ENCODE measurements at places on chromosomes 5 and 9. TPM values are rescaled to one million over a fixed set of nuclear protein-coding genes. Genes with fewer than 3 reads are reported as not detected.

RECK gene
- polyA plus RNA-seq: 6.6 TPM

POLE3 gene
- 47.8 TPM for polyA plus RNA-seq

DNA sequence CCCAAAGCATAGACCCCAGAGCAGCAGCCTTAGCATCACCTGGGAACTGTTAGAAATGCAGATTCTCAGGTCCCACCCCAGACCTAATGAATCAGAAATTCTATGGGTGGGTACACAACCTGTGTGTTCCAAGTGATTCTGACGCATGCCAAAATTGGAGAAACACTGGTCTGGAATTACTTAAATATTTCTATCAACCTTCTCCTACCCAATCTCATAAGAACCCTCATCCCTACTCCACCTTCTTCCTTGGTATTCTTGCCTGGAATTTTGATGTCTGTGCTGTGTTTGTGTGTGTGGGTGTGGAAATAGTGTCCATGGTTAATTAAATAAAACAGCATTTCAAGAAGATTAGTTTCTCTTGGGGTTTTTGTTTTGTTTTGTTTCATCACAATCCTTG lies 111.8 kb downstream of the CEMIP2 start:
- no peak overlapping the region for H3K4me3 ChIP-seq
- no peak overlapping the region for H3K27ac ChIP-seq
- no peak for DNase-seq
- no peaks in the 10 kb centered on the region for H3K27me3 ChIP-seq

DNA sequence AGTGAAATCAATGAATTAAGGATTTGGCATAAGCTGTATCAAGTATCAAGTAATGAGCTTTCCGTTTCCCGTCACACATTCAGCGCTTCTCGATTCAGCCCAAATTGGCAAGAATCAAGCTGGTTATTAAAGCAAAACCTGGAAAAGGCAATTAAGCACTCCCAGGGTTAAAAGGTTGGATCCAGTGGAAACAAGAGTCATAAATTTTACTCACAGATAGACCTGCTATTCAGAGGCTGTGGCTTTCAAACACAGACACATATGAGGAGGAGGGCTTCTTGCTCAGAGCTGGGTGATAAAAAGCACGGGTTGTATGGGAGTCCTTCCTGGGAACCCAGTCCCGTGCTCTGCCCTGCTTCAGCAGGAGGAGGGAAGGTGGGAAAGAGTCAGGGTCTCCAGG lies 112.3 kb upstream of the CXCL14 start:
- H3K4me3 ChIP-seq: no peak overlapping the region
- no peaks in the 10 kb centered on the region for H3K4me1 ChIP-seq
- DNase-seq: no peak
